ENCODE measurements at places on chromosomes 4 and X.

DNA sequence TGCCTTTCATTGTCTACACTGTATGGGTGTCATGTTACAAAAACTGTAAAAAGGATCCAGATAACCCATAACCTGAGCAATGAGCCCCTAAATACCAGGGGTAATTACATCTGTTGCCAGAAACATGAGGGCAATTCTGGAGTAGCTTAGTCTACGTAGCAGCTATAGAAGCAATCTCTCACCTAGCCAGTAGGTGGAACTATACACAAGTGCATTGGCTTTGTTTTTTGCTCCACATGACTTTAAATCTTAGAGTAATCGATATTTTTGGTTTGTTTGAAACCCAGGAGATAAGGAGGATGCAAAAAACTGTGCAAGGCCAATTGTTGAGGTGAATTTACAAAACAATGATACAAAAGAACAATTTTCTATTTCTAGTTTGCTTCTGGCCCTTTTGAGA is 57.5 kb downstream of the GPR82 start:
- DNase-seq: peak; percentile 23

GRCh38 chr4:38710053-38710452 is 46.1 kb downstream of the KLF3 start:
- DNase-seq: no peak

- DNase-seq: no peak
Observed at GRCh38 chr4:17310269-17310652, 201.6 kb downstream of the QDPR start.

GRCh38 chr4:173696011-173696410 is 166.0 kb upstream of the HAND2 start:
- no peak for DNase-seq

DNA sequence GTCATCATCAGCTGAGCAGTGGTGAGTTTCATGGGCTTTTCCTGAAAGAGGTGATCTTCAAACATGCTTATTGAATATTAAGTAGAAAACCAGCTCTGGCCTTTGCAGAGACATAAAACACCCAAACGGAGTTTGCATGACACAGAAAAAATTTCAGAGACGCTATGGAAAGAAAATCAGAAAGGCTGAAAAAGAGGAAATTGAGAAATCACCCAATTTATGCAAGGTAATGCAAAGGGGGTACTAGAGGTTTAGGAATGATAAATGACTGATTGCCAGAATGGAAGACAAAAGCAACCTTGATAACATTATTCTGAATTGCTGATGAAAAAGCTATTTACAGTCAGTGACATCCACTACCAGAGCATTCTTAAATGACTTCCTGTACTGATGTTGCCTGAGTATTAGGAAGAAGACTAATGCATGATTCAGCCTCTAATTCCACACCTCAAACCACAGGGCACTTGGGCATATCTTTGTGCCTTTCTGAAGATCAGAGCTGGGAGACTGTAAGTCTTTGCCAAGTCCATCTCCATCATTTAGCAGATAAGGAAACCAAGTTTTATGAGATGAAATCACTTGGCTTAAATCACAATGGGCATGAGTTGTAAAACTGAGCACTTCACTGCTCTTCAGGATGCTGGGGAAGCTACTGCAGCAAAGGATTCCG is 565.7 kb downstream of the PPARGC1A start:
- DNase-seq: peak; percentile 41

DNA sequence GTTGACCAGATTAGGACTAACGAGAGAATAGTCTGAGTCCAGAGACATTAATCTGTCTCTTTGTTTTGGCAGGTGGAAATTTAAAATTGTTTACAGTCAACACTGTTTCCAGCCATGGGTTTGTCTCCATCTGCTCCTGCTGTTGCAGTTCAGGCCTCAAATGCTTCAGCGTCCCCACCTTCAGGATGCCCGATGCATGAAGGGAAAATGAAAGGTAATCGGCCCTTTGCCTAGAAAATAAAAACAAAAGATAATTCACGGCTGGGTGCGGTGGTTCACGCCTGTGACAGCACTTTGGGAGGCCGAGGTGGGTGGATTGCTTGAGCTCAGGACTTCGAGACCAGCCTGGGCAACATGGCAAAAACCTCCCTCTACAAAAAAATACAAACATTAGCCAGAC is 815 bp downstream of the HCCS start:
- no peak for DNase-seq

DNA sequence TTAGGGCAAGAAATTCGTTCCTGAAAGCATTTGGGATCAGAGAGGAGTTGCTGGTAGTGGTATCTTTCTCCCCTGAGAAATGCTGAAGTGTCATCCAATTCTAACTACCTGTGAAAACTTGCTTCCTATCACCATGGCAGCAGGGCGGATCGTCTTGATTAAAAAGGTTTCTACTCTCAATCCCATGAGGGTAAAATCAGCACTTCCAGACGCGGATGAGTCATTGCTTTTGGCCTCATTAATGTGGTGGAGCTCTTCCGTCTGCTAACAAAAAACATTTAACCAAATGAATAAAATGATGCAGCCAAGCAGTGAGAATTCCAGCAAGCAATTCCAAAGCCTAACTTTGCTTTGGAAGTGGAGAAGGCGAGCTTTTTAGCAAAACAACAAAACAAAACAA is 325.6 kb downstream of the CAMK2D start:
- peak; percentile 96 for DNase-seq

GRCh38 chr4:52910115-52910514 is 48.0 kb downstream of the RASL11B start:
- no peak for DNase-seq

DNA sequence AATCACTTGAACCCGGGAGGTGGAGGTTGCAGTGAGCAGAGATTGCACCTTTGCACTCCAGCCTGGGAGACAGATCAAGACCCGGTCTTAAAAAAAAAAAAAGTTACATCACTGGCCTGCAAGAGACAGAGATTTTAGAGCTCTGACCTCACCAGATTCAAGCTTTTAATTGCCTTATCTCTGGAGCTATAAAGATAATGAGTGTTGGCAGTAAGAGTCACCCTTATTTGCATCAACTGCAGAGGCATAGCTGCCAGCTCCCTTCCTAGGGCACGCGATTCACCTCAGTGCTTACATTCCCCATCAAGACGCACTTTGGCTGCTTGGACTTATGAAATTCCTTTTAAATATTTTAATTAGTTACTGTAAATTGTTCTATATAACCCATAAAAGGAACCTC is 12.5 kb upstream of the SPATA4 start:
- no peak for DNase-seq

DNA sequence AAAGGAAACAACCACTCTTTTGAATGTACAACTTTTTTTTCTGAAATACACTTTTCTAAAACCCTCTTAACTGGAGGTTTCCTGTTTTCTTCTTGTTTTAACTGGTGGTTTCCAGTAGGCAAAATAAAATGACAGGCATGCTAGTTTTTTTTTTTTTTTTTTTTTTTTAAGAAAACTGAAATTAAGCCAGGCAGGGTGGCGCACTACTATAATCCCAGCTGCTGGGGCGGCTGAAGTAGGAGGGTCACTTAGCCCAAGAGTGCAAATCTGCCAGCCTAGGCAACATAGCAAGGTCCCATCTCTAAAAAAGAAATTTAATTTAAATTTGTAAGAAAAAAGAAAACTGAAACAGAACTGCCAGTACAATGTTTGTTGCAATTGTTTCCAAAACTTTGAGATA is 44.0 kb downstream of the TMEM144 start:
- no peak for DNase-seq

DNA sequence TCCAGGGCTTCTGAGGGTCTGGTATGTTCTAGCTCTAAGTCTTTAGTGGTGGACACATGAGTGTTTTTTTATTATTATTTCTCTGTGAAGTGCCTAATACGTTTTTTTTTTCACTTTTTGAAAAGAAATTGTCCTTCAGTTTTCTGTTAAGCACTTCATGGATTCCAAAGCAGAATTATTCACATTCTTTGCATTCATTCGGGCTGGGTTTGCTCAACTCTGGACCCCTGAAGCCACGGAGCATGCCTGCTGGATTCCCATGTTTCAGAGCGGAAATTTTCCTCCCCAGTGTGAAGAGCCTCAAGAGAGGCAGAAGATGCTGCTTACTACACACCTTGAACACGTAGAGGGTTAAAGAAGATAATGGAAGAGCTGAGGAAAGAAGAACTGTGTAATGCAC is 107.5 kb downstream of the EGF start:
- no peak for DNase-seq

- no peak for DNase-seq
Observed at GRCh38 chr4:16916031-16916430, 17.6 kb upstream of the LDB2 start.

- DNase-seq: no peak
Observed at GRCh38 chr4:24884902-24885301, 27.9 kb downstream of the CCDC149 start.

GRCh38 chrX:133783274-133783673 is 202.1 kb downstream of the GPC3 start:
- no peak for DNase-seq

GRCh38 chr4:119872371-119873016 is 194.2 kb downstream of the MAD2L1 start:
- DNase-seq: no peak

GRCh38 chr4:118774321-118774720 is 61.6 kb downstream of the SEC24D start:
- DNase-seq: no peak

GRCh38 chrX:66677430-66677829 is 38.6 kb upstream of the EDA2R start:
- peak; percentile 8 for DNase-seq

DNA sequence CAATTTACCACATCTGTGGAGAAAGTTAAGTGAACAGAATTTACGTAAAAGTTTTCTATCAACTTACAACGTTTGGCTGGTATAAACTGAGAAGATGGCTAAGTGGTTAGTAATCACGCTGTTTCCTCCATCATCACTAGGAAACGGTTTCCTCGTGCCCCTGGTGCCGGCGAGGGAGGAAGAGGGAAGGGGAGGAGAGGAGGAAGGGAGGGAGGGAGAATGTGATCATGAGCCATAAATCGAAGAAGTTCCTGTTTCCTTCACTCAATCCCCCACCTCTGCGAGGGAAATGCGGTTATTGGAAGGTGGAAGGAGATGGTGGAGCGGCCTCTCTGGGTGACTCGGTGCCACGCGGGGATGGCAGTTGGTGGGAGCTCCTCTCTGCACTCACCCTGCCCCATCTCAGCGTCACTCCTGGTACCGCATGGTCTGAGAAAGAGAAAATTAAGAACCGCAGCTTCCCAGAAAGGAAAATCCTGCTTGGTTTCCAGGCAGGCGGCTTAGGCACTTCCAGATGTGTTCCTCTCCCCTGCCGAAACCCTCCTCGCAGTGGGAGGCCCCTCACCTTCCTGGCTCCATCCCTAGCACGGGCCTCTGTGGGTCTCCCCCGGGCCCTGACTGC is 216.8 kb downstream of the AFAP1 start:
- no peak for DNase-seq

GRCh38 chr4:3813151-3814052 is 47.2 kb downstream of the ADRA2C start:
- DNase-seq: no peak

DNA sequence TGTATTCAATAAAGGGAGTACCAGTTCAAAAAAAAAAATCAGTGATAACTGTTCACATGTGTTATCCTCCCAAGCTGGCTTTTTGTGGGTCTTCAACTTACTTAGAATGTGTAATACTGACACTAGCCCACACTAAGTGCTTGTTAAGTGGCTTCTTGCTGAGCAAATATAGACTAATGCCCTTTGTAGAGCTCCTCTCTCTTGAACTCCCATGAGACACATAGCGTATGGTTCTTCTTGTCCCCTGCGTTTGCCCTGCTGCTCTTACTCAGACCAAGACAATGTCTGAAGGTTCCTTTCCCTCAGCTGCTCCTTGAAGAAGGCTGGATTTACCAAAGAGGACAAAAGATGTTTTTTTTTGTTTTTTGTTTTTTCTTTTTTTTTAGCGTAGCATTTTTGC is 110.9 kb downstream of the FRAS1 start:
- no peak for DNase-seq

GRCh38 chrX:136588036-136588435 is 56.0 kb downstream of the VGLL1 start:
- no peak for DNase-seq

DNA sequence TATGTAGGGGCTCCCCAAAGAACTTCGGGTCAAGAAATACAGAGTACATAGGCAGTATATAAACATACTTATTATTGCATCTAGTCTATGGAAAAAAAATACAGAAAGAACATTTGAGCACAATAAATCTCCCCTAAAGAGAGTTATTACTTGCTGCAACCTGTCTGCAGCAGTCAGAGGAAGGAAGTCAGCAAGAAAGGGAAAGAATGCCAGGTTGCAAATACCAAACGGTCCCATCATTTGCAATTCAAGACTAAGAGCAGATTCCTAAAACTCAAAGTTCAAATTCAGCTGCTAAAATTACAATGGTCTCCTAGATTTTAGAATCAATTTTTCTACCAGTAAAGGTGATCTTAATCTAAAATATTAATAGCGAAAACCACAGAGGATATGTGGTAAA is 236.2 kb upstream of the NUDT6 start:
- peak; percentile 22 for DNase-seq

GRCh38 chrX:46260499-46260898 is 284.7 kb downstream of the ZNF674 start:
- peak; percentile 97 for DNase-seq

DNA sequence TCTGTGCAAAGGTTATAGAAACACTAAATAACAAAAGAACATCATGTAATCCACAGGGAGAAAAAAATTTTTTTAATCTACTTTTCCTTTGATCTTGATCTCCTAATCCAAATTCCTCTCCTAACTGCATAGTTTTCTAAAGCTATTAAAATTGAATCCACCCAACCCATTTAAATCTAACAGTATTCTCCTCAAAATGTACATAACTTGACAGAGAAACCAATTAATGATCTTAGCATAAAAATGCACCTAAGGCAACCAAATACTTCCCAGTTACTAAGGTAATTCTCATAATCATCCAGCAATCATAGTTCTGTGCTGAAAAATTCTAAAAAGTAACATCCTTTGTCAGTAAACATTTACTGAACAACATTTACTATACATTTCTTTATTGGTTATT is 60.7 kb downstream of the PRDM5 start:
- no peak for DNase-seq

DNA sequence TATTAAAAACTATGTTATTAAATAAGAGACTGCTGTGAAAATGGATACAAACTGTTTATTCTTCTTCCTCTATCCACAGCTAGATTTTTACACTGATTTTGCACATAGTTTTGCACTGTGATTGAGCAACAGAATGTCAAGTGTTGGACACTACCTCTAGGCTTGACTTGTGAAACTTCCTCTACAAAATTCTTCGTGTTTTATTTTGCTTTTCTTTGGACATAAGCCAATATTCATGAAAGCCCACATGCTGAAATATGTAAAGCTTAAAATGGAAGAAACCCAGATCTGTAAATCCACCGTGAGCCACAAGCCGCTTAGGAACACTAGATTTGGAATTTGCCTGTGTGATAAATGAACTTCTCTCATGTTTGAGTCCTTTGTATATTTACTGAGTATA is 849.4 kb downstream of the FSTL5 start:
- DNase-seq: no peak

GRCh38 chr4:109764789-109765402 is 35.0 kb upstream of the PLA2G12A start:
- no peak for DNase-seq

DNA sequence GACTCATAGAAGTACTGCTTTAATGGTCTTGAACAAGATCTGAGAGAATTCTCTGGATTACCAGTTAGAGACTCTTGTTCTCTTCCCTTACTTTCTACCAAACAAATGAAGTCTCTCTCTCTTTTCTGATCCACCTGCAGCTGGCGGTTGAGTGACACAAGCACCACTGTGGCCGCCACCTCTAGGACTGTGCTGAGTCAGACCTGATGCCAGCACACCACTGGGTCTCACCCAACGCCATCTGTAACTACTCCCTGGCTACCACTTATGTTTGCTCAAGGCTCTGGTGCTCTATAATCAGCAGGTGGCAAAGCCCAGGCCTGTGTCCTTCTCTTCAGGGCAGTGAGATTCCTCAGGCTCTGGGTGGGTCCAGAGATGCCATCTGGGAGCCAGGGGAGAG is 1173.5 kb downstream of the RPA4 start:
- DNase-seq: no peak

All from mammary epithelial cell (primary cell).